EL (cell line): ENCODE measurements at places on chromosomes 6 and 20.

DNA sequence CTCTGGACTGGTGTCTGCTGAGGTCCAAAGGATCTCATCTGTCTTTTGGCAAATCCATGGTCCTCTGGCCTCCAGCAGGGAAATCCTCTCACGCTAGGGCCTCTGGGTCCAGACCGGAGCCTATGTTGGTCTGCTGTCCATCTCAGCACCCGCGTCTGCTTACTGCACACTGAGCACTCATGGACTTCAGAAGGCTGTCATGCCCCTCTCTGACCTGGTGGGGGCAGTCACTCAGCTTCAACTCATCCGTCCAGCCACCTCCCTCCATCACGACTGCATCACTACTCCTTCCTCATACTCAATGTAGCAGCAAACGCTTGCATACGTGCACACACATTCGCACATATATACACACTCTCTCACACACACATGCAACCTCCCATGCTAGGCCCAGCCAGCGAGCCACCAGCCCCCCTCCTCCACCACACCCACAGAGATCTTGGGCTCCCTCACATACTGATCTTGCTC, 33.3 kb downstream of the GABRR2 start:
- peak; percentile 50 for DNase-seq

GRCh38 chr6:145336119-145336518, 399.2 kb downstream of the EPM2A start:
- no peak for DNase-seq

GRCh38 chr20:50029697-50030461, 47.1 kb downstream of the SNAI1 start:
- peak; percentile 95 for DNase-seq

DNA sequence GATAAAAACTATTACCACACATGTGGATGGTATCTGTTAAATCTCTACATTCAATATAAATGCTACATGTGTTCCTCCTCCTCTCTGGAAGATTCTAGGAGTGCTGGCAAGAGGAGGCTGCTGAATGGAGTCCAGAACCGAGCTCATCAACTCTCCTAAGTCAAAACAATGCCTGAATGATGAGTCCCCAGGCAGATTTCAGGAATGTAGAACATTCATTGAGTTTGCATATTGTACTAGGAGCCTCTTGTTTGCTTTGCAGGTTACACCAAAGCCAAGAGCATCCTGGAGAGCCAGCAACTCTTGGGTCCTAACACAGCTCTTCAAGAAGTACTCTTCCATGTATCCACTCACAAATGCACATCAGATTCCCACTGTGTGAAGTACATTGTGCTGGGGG, 117.6 kb upstream of the UST start:
- peak; percentile 11 for DNase-seq

DNA sequence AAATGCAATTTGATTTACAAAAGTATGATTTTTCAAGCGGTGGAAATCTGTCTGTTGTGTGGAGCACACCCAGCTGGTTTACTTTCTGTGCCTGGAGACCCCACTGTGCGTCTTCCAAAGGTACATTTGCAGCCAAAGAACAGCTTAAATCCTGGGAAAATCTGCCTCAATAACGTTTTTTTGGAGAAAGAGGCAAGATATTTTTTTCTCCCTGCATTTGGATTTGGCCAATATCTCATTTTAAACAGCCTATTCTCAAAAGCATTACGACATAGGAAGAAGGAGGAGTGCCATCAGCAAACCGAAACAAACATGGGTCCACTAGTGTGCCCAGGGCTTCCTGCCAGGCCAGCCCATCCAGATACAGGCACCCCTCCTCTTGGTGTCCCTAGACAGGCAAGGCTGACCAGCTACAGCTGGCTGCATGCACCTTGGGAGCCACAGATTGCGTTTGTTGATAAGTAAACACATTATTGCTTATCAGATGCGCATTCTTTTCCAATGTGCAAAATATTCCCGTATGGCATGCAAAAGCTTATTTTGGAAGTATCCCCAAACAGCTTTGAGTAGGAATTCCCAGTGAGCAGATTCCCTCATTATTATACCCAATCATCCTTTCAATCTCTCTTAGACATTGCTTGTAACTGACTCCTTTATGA, 184.5 kb upstream of the MARCKS start:
- peak; percentile 58 for DNase-seq

DNA sequence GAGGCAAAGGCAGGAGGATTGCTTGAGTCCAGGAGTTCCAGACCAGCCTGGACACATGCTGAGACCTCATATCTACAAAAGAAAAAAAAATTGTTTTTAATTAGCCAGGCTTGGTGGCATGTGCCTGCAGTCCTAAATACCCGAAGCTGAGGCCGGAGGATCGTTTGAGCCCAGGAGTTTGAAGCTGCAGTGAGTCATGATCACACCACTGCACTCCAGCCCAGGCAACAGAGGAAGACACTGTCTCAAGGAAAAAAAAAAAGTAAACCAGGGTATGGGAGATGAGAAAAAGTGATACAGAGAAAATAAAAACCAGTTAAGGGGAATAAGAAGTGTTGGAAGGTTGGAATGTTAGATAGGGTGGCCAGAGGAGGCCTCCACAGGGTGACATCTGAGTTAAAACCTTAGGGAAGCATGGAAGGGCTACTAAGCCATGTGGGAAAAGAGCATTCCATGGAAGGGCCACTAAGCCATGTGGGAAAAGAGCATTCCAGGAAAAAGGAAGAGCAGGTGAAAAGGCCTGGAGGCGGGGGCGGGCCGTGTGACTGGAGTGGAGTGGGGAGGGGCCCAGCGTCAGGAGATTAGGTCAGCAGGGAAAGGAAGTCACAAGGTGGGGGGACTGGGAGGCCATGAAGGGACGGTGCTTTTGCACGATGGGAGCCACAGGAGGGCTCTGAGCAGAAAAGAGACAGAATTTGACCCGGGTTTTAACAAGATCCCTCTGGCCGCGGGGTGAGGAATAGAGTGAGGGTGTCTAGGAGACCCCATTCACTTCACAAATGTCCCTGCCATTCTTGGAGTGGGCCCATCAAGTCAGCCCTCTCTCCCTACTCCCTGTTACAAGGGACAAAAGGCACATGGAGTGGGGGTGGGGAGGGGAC, 18.3 kb downstream of the CPNE5 start:
- peak; percentile 75 for DNase-seq

DNA sequence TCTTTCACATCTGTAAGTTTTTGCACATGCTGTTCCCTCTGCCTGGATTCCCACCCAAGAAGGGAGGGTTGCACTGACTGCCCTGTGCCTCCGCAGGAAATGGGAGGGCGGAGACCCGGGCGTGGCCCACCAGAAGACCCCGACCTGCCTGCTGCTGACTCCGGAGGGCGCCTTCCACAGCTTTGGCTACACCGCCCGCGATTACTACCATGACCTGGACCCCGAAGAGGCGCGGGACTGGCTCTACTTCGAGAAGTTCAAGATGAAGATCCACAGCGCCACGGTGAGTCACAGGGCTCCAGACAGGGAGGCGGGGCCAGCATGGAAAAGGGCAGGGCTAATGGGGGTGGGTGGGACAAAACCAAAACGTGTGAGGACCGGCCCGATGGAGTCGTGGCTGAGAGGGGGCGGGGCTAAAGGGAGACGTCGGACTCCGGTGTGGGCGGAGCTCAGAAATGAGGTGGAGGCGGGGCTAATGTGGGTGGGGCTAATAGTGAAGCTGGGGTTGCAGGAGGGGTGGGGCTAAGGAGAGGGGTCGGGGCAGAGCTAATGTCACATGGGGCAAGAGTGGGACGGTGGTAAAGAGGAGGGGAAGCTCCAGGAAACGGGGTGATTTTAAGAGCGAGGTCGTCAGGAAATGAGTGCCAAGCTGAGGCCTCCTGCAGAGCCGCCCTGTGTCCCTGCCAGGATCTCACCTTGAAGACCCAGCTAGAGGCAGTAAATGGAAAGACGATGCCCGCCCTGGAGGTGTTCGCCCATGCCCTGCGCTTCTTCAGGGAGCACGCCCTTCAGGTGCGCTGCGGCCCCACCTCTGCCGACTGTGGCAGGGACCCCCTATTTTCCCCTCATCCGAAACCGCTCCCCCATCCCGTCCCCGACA, 12.6 kb downstream of the HSPA12B start:
- DNase-seq: no peak

DNA sequence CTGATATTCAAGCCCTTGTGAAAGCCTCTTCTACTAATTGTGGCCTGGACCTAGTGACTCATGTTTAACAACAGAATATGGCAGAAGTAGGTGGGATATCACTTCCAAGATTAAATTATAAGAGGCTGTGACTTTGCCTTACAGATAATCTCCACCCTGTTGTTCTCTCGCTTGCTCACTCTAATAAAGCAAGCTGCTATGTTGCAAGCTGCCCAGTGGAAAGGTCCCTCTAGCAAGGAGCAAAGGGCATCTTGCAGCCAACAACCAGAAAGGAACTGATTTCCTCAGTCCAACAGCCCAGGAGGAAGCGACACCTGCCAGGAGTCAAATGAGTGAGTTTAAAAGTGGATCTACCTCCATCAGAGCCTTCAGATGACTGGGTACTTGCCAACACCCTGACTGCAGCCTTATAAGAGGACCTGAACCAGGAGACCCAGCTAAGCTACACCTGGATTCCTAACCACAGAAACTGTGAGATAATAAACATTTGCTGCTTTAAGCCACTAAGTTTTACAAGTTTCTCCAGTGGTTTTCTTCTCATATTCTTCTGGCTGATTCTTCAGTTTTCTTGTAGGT, 112.6 kb downstream of the FRK start:
- no peak for DNase-seq

- no peak for DNase-seq
Measured at GRCh38 chr20:10114598-10114997, 79.8 kb downstream of the ANKEF1 start.

GRCh38 chr6:34416877-34417371, 8.9 kb downstream of the RPS10 start:
- no peak for DNase-seq

GRCh38 chr6:29791162-29791561, 36.5 kb upstream of the HLA-G start:
- no peak for DNase-seq

DNA sequence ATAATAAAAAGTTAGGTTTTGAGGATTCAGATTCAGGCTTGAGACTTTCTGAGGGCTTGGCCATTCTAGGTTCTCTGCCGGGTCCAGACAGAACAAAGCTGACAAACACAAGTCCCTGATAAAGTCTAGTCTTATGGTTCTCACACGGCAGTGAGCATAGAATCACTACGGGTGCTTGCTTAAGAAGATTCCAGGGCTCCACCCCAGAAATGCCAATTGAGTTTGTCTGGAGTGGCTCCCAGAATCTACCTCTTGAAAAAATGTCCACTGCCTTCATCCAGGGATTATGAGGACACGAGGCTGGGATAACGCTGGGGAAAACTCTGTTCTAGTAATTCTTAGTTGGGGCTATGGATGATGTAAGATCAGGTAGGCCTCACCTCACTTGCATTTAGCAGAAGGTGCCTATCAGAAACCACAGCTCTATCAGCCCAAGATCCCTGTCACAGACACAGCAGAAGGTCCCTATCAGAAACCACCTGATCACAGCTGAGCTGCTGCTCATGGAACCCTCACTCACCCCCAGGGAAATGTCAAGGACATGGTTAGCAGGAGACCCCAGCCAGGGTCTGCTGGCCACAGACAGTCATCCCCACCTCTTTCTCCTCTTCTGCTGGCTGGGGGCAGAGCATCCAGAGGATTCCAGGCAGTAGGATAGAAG, 52.3 kb downstream of the RAB44 start:
- no peak for DNase-seq

- DNase-seq: peak; percentile 20
Measured at GRCh38 chr6:144528743-144529425, 243.7 kb downstream of the UTRN start.

GRCh38 chr6:3664625-3665041, 86.9 kb downstream of the PXDC1 start:
- DNase-seq: no peak

GRCh38 chr6:121442576-121442975, 7.1 kb downstream of the GJA1 start:
- DNase-seq: peak; percentile 39

- DNase-seq: no peak
Measured at GRCh38 chr20:59945731-59946130, 5.5 kb downstream of the FAM217B start.

DNA sequence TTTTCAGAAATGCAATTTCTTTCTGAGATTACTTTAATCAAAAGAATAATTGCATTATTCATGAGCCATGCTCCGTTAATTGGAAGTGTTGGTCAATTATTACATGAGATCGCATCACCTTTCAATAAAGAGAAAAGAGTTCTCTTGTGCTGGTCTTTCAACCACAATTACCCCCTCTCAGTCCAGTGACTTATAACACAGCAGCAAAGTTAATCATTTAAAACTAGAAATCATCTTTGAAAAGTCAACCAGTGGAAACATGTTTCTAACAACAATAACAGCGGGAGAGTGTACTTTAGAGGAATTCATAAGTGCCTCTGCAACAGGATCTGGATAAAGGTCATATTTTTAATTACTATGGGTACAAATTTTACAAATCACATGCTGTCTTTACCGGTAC, 384.4 kb upstream of the AGPAT4 start:
- no peak for DNase-seq

DNA sequence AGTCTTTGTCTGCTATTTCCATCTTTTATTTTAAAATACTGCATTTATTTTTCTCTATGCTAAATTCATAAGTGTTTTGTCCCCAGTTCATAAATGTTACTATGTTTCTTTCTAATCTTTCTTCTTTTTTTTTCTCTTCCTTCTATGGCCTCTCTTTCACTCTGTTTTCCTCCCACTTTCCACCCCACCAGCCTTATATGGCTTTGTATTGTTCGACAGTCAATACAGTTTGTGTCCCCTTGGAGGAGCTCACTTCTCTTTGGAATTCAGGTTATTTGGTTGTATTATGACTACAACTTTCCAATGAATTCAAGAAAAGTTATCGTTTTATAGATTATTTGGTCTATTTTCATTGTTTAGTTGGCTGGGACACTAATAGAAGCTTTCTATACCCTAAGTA, 393.5 kb downstream of the NKAIN2 start:
- DNase-seq: no peak

- DNase-seq: no peak
Measured at GRCh38 chr6:1870251-1870650, 260.5 kb downstream of the FOXC1 start.

DNA sequence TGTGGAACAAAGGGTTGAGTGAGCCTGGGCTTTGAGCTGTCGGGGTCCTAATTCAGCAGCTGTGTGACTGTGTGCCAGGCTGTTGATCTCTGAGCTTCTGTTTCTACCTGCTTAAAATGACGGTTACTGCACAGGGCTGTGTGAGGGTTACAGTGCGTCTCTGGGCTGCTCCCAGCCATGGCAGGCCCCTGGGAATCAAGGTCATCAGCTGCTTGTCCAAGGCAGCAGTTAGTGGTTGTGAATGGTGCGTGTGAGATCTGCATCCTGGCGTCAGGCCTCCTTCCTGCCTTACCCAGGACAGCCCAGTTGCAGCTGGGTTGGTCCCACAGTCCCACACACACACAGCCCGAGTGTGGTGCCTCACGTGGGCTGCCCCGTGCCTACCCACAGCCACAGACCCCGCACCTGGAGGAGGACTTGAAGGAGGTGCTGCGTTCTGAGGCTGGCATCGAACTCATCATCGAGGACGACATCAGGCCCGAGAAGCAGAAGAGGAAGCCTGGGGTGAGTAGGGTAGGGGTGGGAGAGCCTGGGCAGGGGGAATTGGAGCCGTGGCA, 15.6 kb downstream of the GTSF1L start:
- DNase-seq: no peak

GRCh38 chr6:33897189-33897780, 93.5 kb upstream of the MLN start:
- DNase-seq: no peak
